ENCODE measurements at places on chromosomes 13 and 19.
A peak's percentile ranks its signal among the peaks of the same experiment; 100 is the strongest.

DNA sequence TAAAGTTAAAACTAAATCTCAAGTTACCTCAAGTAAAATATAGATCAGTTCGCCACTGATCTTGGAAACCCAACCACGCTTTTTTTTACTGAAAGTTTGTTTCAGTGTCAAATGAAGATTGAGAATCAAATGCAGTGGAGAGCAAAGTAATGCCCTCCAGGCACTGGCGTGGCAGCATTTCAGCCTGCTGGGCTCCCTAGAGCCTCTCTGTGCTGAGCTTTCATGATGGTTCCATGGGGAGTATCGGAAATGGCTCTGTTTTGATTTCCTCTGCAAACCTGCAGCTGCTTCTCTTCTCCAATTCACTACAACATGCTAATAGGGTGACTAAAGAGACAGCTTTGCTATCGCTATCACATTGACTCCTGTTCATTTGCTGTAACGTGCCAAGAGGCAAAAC is 141.6 kb downstream of the FGF14 start:
- DNase-seq, result peak; percentile 8

- DNase-seq, result no peak
Measured at GRCh38 chr13:22757530-22758120, 423.2 kb upstream of the SGCG start.

DNA sequence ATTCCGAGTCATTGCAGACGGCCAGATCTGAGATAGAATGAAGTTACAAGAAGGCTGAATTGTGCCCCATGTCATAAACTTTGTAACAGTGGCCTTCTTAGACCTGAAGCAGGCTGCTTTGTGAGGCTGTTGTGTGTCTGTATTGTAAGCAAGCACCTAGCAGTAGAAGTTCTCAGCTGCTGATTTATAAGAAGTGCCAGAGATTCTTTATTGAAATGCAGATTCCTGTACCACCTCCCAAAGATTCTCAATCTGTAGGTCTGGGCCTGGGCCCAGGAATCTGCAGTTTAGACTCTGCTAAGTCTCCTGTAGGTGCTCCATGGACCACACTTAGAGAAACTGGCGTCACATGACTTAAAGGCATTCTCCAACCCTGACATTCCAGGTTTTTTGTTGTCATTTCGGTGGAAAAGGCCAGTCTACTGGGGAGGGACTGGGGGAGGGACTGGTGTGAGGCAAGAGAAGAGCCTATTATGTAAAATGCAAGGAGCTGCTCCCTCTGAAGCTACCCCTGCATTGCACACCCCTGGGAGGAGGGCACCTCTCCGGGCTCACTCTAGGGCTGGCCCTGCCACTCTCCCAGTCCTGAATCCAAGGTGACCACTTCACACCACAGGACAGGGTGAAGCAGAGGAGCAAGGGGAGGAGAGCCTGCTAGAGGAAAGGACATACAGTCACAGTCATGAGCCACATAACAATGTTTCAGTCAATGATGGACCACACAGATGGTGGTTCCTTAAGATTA is 769 bp upstream of the TMEM272 start:
- no peak for DNase-seq

DNA sequence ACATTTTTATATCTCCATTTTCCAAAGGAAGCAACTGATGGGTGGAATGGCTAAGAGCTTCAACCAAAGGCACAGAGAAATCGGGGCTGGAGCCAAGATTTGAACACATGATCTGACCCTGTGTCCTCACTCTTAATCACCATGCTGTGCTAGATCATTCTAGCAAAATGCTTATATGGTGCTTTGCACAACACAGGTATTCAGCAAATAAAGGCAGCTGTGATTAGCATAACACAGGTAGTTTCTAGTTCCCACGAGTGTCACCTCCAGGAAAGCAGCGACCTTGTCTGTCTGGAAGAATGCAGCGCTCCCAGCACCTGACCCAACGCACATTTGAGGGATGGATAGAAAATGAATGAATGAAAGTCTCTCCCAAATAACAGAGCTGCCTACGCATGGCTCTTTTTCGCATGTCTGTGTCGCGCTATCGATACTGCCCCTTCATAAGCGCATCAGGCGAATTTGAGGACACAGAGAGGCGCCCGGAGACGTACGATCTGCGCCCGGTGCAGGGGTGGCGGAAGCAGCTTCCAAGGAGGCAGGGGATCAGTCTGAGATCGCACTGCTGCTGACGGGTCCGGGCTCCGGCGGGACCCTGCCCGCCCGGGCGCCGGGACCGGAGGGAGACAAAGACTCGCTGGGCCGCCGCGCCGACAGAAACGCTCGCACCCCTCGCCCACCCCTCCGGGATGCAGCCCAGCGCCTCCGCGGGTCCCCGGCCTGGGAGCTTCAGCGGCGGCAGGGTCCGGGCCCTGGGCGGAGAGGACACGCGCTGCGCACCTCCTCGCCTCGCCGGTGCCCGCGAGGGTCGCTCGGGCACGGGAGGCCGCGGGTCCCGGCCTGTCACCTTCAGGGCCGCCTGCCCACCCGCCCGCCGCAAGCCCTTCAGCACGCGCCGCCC is 609 bp downstream of the EPS15L1 start:
- DNase-seq, result no peak

DNA sequence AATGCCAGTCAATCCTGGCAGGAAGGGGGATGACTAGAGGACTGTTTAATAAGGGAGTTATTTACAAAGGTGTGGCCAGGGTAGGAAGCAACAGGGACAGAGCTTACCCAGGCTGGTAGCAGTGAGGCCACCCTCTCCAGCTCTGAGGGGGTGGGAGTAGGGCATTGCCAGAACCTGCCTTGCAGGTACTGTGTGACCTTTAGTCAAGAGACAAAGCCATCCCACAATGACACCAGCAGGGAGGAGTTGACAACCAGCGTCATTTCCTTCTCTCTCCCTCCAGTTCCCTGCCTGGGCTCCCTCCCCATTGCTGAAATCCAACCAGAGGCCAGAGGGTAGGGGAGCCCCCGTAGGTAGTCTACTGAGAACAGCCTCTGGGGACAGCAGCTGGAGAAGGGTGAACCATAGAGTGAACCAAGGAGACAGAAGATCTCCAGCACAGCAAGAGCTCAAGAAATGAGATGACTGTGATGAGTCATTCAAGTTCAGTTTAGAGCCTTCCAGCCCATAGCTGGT is 33.3 kb upstream of the SPATA13 start:
- no peak for DNase-seq

DNA sequence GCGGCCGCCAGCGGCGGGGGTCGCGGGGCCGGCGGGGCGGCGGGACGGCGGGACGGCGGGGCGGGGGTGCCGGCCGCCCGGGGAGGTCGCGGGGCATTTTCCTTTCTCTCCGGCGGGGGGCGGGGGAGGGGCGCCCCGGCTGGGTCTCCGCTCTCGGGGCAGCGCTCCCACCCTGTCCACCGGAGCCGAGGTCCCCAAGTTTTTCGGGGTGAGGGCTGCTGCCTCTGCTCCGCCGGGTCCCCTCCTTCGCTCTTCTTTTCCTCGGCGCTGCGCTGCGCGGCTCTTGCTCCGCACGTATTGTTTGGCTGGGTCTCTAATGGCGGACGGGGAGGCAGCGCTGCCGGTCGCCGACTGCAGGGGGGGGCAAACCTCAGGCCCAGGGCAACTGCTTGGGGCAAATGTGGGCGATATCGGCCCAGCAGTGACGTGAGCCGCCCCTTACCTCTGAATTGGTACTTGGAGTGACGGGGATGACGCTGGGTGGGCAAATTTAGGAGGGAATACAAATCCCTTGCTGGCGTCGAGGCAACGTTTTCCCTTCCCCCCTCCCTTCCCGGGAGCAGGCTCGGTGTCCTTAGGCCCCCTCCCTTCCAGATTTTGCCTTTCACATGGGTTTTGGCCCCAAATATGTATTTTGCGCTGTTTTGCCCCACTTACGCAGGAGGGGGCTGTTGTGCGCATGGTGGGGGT is 759 bp downstream of the ZMYM2 start:
- DNase-seq, result peak; percentile 64

DNA sequence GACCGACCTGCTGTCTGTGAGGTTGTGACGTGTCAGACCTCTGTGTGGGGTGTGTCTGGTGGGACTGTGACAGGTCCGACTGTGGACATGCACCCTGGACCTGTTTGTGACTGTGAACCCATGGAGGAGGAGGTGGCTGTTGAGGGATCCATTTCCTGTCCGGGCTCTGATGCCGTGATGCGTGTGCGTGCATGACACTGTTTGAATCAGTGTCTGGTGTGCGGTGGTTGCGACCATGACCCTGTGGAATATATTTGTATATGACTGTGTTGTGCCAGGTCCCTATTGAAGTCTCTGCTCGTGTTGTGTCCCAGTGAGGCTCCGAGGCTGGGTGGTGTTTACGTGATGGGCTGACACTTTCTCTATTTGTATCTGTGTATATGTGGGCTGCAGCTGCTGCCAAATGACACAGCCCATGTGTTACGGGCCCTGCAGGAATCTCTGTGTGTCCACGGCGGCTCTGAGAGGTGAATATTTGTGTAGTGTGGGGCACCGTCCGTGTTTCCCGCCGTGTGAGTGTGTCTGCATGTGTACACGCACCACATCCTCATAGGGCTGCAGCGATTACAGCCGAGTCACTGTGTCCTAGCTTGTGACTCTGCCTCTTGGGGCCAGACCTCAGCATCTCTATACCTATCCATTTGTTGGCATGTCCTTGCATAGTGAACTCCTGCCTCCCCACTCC is 18.3 kb downstream of the CCDC97 start:
- peak; percentile 43 for DNase-seq

GRCh38 chr13:18235172-18235571 is 946.5 kb downstream of the TUBA3C start:
- no peak for DNase-seq

- no peak for DNase-seq
Measured at GRCh38 chr13:26498656-26499601, 58.6 kb upstream of the WASF3 start.

GRCh38 chr19:15671891-15672579 is 852 bp upstream of the CYP4F12 start:
- DNase-seq, result no peak

GRCh38 chr19:18174983-18175382 is 1.4 kb downstream of the IFI30 start:
- no peak for DNase-seq

- no peak for DNase-seq
Measured at GRCh38 chr13:75647126-75647784, 11.1 kb downstream of the LMO7 start.

- DNase-seq, result no peak
Measured at GRCh38 chr13:39444866-39445265, 158.1 kb downstream of the LHFPL6 start.

- no peak for DNase-seq
Measured at GRCh38 chr13:91948736-91949135, 550.3 kb downstream of the GPC5 start.

DNA sequence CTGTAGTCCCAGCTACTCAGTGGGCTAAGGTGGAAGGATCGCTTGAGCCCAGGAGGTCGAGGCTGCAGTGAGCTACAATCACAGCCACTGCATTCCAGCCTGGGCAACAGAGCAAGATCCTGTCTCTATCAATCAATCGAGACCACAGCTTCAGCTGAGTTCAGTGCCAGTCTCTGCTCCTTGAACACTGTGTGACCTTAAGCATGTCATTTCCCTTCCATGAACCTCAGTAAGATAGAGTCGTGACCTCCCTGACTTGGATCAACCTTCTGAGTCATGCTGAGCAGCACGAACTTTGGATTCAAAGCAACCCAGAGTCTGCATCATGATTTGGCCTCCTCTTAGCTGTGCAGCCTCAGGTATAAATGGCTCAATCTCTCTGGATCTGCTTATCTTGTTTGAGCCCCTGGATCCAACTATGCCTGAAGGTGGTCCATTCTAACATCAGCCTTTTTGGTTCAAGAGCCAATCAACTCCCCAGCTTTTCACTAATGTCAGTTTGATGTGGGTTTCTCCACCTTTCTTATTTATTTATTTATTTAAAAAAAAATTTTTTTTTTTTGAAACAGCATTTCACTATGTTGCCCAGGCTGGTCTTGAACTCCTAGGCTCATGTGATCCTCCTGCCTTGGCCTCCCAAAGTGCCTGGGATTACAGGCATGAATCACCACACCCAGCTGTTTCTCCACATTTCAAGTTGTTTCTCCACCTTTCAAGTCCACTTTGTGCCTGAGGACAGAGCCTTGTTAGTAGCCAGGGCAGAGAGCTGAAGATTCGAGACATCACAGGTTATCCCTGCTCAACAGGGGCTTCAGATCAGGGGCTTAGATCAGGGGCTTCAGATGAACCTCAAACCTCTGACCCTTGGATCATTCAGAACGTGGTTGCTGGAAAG is 26.4 kb downstream of the PTPRS start:
- DNase-seq, result no peak

- DNase-seq, result no peak
Measured at GRCh38 chr13:84659359-84659661, 777.0 kb upstream of the SLITRK1 start.

GRCh38 chr13:40981361-40981760 is 37.8 kb downstream of the ELF1 start:
- DNase-seq, result peak; percentile 21

- no peak for DNase-seq
Measured at GRCh38 chr13:99339736-99340397, 32.7 kb upstream of the GPR183 start.

DNA sequence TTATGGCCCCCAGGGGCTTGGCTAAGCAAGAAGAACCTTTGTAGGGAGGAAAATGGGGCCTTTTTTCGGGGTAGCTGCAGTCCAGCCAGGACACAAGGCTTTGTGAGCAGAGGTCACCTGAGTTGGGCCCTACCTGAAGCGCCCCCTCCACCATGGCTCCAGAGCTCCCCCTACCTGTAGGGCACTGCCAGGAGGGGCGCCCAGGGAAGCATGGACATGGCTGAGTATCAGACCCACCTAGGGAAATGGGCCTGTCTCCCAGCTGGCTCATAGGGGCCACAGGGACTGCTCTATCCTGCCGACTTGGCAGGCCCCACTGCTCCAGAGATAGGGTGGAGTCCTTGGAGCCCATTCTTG is 9.0 kb upstream of the CEBPA start:
- no peak for DNase-seq

DNA sequence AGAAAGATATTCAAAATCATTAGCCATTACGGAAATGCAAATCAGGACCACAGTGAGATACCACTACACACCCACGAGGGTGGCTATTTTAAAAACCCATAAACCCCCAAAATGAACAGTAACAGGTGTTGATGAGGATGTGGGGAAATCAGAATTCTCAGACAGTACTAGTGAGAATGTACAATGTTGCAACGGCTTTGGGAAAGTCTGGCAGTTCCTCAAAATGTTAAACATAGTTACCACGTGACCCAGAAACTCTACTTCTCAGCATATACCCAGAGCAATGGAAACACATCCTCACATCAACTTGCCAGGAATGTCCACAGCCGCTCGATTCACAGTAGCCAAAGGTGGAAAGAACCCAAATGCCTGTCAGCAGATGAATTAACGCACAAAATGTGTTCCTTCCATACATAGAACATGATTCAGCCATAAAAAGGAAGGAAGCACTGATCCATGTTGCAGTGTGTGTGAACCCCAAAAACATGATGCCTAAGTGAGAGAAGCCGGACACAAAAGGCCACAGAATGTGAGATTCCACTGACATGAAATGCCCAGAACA is 7.0 kb downstream of the PLVAP start:
- peak; percentile 66 for DNase-seq

Data from Ammon's horn (tissue), 1 donor.